ENCODE measurements at places on chromosomes 4 and X. TPM values are rescaled to one million over a fixed set of nuclear protein-coding genes. Genes with fewer than 3 reads are reported as not detected.

NDNF gene
- total RNA-seq = not detected

PCSK1N gene
- total RNA-seq = 7.1 TPM

TIMM17B gene
- total RNA-seq = 71.7 TPM

TBC1D8B gene
- total RNA-seq = 5.8 TPM

GBA3 gene
- total RNA-seq = not detected
